ENCODE measurements at places on chromosomes 2 and 18. TPM values are rescaled to one million over a fixed set of nuclear protein-coding genes. Genes with fewer than 3 reads are reported as not detected.

The MEIS1 gene
- 3.4 TPM for total RNA-seq

The CLEC4F gene
- total RNA-seq = not detected

The PMAIP1 gene
- 98.1 TPM for total RNA-seq

The LOXL3 gene
- total RNA-seq = 17.6 TPM

The MAP3K19 gene
- total RNA-seq = not detected

- H3K4me3 ChIP-seq = no peak overlapping the region
- no peaks in the 10 kb centered on the region for H3K36me3 ChIP-seq
- no peak overlapping the region for H3K27ac ChIP-seq
- no peaks in the 10 kb centered on the region for H3K4me1 ChIP-seq
- H3K27me3 ChIP-seq = peaks cover 9% of the 10 kb centered on the region
Observed at GRCh38 chr2:170354388-170354787, 176.4 kb downstream of the MYO3B start.

DNA sequence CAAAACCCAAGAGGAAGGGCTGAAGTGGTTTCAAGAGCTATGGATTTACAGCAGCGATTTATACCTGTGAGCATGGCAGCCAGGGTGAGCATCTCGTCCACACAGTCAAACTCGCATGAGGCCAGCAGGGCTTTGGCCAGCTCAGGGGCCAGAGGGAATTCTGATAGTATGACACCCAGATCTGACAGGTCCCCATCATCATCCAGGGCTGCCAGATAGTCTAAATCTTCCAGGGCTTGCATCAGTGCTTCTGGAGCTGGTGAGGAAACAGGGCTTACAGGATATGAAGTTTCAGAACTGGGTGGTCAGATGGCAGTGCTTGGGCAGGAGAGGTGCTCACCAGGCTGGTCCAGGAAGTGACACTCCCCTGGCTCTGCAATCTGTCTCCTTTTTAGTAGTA lies 3.5 kb downstream of the DQX1 start:
- H3K27me3 ChIP-seq = peaks cover 35% of the 10 kb centered on the region
- peaks cover 14% of the 10 kb centered on the region for H3K36me3 ChIP-seq
- no peak for DNase-seq
- H3K4me3 ChIP-seq = no peak overlapping the region
- no peaks in the 10 kb centered on the region for H3K4me1 ChIP-seq

DNA sequence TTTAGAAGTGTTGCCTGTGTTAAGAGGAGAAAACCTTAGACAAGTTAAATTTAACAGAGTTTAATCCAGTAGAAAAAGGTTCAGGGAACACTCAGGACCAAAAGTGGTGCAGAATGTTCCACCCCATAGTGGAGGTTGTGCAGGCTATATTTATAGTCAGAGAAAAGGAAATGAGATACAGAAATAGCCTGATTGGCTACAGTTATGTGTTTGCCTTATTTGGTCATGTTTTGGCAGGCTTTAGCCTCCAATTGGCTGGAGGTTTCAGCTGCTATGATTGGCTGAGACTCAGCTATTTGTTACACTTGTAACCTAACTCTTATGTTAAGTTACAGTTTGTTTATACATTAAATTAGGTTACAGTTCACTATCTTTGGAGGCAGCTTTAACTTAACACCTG lies 4.2 kb downstream of the STAMBP start:
- H3K27ac ChIP-seq = no peak overlapping the region
- H3K36me3 ChIP-seq = no peaks in the 10 kb centered on the region
- peak; percentile 15 for DNase-seq
- no peaks in the 10 kb centered on the region for H3K27me3 ChIP-seq

GRCh38 chr2:37825586-37825985 lies 99.5 kb upstream of the RMDN2 start:
- H3K4me3 ChIP-seq = no peak overlapping the region
- H3K27ac ChIP-seq = no peak overlapping the region
- H3K27me3 ChIP-seq = no peaks in the 10 kb centered on the region
- DNase-seq = no peak

DNA sequence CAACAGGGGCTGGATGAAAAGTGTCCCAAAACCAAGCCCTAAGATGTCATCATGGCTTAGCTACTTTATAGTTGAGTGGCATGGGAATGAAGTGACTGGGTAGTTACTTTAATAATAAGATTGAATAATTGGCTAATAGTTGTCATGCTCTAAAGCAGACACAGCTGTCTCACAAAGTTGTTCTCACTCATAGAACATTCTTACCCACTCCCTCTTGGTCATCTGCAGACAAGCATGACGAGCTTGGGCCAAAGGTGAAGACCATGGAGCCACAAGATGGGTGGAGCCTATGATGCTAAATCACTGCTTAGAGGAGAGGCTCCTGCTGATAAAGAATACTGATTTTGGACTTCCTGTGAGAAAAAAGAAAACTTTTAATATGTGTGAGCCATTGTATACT lies 62.4 kb upstream of the MMADHC start:
- no peak overlapping the region for H3K27ac ChIP-seq
- no peaks in the 10 kb centered on the region for H3K27me3 ChIP-seq
- no peaks in the 10 kb centered on the region for H3K36me3 ChIP-seq
- peaks cover 16% of the 10 kb centered on the region for H3K4me1 ChIP-seq
- DNase-seq = peak; percentile 57

DNA sequence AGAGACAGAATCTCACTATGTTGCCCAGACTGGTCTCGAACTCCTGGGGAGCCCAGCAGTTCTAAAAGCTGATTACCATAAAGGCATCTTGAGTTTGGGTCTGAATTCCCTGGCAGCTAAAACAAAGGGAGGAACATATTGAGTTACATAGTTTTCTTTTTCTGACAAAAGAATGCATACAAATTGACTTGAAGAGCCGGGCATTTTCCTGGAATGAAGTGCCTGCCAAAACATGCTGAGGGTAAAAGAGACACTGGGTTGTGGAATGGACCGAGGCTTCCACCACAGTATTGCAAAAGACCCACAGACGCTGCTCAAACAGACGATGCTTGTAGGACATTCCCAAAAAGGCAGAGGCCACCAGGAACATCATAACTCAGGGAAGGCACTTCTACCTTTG lies 35.1 kb upstream of the ROCK2 start:
- H3K27me3 ChIP-seq = no peaks in the 10 kb centered on the region
- H3K4me1 ChIP-seq = peaks cover 7% of the 10 kb centered on the region
- H3K27ac ChIP-seq = no peak overlapping the region
- no peak overlapping the region for H3K4me3 ChIP-seq

- H3K27me3 ChIP-seq = no peaks in the 10 kb centered on the region
- H3K27ac ChIP-seq = peak overlapping the region; percentile 100
- H3K4me1 ChIP-seq = peaks cover 84% of the 10 kb centered on the region
- no peak overlapping the region for H3K4me3 ChIP-seq
Observed at GRCh38 chr18:28113271-28114029, 63.5 kb downstream of the CDH2 start.

DNA sequence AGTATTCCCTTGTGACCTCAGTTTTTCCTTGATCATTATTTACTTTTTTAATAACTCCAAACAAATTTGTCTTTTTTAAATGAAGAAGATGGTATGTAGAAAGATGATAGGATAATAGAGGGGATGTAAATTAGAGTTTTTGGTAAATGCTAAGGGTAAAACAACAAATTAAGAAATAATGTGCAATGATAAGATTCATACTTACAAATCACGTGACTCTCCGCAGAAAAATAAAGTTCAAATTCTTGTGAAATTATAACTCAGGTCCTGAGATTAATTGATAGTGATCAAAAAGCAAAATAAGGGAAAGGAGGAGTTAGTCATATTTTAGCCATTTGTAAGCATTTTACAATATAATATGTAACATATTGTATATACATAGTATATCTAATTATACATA lies 304.1 kb upstream of the KCNH7 start:
- DNase-seq = no peak
- H3K27ac ChIP-seq = no peak overlapping the region
- no peaks in the 10 kb centered on the region for H3K4me1 ChIP-seq

All from astrocyte (in vitro differentiated cells and primary cell).